Activated T-helper 1 cell treated with anti-CD3 and anti-CD28 coated beads, Interleukin-12 subunit alpha, Interleukin-12 subunit beta, Interleukin-2, Interleukin-4 antibody, amounts not matched to agents 30 ng/mL and 10 ng/mL and 1 ng/mL, durations not matched to agents 14 hours and 24 hours and 36 hours (primary cell): ENCODE measurements at places on chromosomes 6 and 20. TPM values are rescaled to one million over a fixed set of nuclear protein-coding genes. Genes with fewer than 3 reads are reported as not detected.

Gene TREML1
- not detected in 2 replicates for total RNA-seq

Gene GPLD1
- 0.22 and 0.39 TPM in 2 replicates for total RNA-seq

Gene BPIFA2
- total RNA-seq, result not detected in 2 replicates

GRCh38 chr6:30441171-30441570 is 48.1 kb upstream of the HLA-E start:
- DNase-seq, result no peak

DNA sequence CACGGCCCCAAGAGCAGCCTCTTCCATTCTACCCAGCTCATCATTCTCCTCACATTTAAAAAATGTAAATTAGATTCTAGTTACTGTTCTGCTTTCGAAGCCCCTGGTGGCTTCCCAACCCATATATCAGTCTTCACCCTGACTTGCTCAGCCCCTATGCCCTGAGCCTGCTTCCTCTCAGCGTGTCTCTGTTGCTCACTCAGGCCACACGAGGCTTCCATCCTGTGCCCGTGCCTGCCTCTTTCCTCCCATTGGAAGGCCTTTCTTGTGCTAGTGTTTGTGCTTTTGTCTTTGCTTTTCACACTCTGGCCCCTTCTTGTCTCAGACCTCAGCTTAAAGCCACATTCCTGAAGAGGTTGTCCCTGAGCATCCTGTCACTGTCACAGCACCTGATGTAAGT is 78.1 kb downstream of the AFDN start:
- no peak for DNase-seq

- no peak for DNase-seq
Measured at GRCh38 chr6:113635222-113635986, 221.7 kb upstream of the MARCKS start.

DNA sequence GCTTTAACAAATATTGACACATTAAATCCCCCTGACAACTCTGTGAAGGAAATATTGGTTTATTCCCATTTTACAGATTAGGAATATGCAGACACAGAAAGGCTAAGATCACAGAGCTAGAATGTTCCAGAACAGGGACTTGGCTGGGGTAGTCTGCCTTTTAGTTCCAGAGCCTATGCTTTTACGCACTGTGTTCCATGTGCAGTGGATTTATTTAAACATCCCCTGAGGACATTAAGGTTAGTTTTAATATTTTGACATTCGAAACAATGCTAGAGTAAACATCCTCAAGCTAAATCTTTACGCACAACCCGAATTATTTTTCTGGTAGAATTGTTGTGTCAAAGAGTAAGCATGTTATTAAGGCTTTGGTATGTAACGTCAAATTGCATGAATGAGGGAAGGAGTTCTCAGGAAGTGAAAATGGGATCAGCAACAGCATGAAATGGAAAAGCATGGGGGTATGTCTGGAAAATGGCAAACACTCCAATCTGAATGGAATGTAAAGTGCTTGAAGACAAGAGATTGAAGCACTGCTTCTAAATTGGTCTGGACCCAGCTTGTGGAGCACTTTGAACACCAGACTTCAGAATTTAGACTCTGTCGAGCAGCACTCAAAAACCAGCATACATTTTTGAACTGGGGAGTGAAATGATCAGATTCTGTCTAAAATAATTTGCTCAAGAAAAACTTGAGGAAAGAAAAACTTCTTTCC is 429.9 kb downstream of the CD83 start:
- DNase-seq, result no peak

DNA sequence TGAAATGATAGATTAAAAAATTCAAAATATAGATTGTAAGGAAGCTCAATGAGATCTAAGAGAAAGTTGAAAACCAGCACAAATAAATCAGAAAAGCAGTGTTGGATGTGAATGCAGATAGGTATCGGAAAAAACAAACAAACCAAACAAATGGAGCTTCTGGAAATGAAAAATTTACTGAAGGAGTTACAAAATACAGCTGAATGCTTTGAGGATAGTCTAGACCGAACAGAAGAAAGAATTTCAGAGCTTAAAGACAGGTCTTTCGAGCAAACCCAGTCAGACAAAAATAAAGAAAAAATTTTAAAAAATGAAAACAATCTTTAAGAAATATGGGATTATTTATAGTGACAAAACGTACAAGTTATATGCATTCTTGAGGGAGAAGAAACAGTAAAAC is 146.7 kb downstream of the FAM83B start:
- no peak for DNase-seq

DNA sequence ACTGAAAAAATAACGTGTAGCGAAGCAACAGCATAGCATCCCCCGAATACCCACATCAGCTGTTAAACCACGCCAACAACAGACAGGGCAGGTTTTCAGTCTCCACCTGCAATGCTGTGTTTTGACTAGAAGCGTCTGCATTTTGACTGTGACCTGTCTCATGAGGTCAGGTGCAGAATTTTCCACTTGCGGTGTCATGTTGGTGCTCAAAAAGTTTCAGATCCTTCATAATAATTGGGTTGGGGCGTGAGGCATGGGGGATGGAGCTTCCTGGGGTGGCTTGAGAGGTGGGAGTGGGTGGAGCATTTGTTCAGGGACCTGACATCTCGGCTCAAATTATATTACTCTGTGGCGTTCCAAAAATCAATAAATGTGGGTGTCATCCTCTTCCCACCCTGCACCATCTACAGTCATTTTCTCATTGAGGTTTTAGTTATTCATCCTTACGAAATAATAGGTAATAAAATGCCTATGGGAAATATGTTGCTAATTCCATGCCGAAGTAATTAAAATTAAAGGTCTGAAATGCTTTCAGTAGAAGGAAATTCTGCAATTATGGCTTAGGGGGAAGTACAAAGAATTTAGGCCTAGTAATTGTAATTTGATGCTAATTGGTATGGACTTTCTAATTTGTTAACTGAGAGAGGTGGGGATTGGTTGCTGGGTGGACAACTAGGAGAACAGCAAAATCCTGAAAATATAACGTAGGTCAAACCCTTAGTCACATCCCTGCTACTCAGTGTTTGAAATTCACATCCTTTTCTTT is 81.0 kb downstream of the TIAM2 start:
- DNase-seq, result no peak

DNA sequence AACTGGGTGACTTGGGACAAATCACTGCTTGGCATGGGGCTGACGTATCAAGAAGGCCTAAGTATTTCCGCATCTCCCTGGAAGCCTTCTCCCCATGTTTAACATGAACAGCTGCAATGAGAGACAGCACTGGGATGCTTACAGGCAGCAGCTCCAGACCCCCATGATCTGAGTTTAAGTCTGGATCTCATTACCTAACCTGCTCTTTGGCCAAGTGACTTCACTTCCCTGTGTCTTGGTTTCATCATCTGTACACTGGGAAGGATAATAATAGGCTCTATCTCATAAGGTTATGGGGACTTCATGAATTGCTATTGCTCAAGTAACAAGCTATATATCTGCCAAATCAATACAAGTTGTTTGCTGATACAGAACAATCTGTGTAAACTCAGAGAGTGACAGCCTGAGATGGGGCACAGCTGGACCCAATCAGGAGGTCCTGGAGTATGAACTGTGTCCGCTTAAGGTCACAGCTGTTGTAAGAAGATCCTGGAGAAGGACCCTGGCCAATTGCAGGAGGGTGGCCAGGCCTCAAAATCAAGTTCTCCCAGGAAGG is 56.0 kb downstream of the TGM2 start:
- DNase-seq, result no peak
